Activated B cell treated with CpG ODN at 0.5 μM for 24 hours (primary cell): ENCODE measurements at places on chromosomes 1 and 21. TPM values are rescaled to one million over a fixed set of nuclear protein-coding genes. Genes with fewer than 3 reads are reported as not detected.
A peak's percentile ranks its signal among the peaks of the same experiment; 100 is the strongest.

The C8A gene
- total RNA-seq, result not detected in 2 replicates

The HOOK1 gene
- total RNA-seq, result 9.9 and 11.5 TPM in 2 replicates

The HSD3B2 gene
- total RNA-seq, result not detected in 2 replicates

The MDM4 gene
- 221 and 264 TPM in 2 replicates for total RNA-seq

The MROH9 gene
- total RNA-seq, result not detected in 2 replicates

DNA sequence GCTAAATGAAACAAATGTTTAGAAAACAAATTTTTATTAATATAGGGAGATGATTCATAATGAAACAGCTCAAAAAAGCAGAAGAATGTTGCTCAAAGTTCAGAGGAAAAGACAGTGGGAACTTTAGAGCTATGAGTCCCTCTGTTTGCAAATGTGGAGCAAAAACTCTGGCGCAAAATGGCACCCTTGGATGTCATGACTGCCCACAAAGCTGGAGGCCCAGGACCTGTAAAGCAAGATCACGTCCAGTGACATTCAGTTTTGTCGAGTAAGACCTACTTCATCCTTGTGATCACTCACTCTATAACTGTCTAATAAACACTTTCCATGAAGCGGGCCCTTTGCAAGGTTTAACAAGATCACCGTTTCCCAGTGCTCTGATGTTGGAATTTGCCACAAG lies 9.1 kb upstream of the EXO1 start:
- H3K4me3 ChIP-seq, result no peak overlapping the region
- no peaks in the 10 kb centered on the region for H3K27me3 ChIP-seq
- H3K27ac ChIP-seq, result no peak overlapping the region

- DNase-seq, result no peak
- no peaks in the 10 kb centered on the region for H3K36me3 ChIP-seq
- H3K4me1 ChIP-seq, result no peaks in the 10 kb centered on the region
- H3K4me3 ChIP-seq, result no peak overlapping the region
Observed at GRCh38 chr1:246128494-246129069, 378.5 kb downstream of the SMYD3 start.

DNA sequence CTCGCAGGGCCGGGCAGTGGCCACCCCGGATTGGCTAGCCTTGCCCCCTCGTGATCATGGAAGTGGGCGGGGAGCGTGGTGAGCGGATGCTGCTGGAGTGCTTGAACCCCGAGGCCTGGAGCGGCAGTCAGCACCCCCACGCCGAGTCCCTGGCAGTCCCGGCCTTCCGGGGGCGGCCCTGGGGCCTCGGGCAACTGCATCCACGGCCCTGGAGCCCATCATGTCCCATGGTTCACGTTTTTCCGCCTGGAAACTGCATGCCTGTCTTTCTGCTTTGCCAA lies 45.6 kb downstream of the CDC7 start:
- DNase-seq, result no peak
- no peak overlapping the region for H3K27ac ChIP-seq
- H3K36me3 ChIP-seq, result no peaks in the 10 kb centered on the region
- H3K4me3 ChIP-seq, result no peak overlapping the region
- H3K27me3 ChIP-seq, result peaks cover 10% of the 10 kb centered on the region
- H3K4me1 ChIP-seq, result peaks cover 11% of the 10 kb centered on the region

GRCh38 chr1:211305044-211305443 lies 21.6 kb upstream of the TRAF5 start:
- no peaks in the 10 kb centered on the region for H3K27me3 ChIP-seq
- no peak overlapping the region for H3K4me3 ChIP-seq
- H3K36me3 ChIP-seq, result peaks cover 62% of the 10 kb centered on the region
- H3K27ac ChIP-seq, result peak overlapping the region; percentile 16
- peaks cover 3% of the 10 kb centered on the region for H3K4me1 ChIP-seq
- DNase-seq, result no peak

DNA sequence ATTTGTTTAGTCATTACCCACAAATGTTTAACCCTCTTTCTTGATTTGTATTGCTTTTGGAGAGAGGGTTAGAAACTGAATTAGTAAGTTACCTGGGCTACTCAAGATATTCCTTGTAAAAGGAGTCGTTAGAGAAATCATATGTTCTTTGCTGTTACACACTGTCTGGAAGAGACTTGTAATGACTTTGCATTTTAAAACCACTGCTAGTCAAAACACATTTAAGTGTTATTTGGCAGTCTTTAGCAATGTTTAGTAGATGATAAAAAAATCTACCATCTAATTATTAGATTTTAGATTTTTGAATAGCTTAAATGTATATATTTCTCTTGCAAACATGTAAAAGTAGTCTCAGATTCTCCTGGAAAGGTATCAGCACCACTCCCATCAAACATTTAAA lies 6.6 kb downstream of the OSBPL9 start:
- H3K27me3 ChIP-seq, result no peaks in the 10 kb centered on the region
- H3K4me3 ChIP-seq, result no peak overlapping the region
- H3K4me1 ChIP-seq, result peaks cover 25% of the 10 kb centered on the region
- H3K27ac ChIP-seq, result no peak overlapping the region
